NCI-H2171 (cell line): ENCODE measurements at places on chromosomes 6 and 20.

GRCh38 chr20:63685269-63686026 lies 11.0 kb upstream of the TNFRSF6B start:
- DNase-seq, result no peak

DNA sequence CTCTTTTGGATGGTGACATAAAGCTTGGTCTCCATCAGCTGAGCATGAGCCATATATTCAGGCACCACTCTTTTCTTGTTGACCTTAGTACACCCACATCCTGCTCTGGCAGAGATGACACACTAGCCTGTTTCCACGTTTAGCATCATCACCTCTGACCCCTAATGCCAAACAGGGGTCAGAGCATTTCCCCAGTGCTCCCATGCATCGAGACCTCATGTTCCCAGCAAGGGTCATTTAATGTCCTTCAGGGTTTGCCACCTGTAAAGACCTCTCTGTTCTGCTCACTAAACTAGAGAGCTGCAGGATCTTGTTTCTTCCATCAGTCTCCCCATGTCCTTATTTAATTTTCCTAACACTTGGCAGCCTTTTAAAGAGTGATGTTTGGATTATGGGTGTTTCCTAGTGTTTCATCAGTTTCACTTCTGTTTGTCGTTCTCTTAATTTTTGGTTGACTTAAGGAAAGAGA lies 97.5 kb downstream of the AIG1 start:
- DNase-seq, result no peak

- no peak for DNase-seq
Observed at GRCh38 chr20:31551163-31552081, 37.2 kb downstream of the HM13 start.

DNA sequence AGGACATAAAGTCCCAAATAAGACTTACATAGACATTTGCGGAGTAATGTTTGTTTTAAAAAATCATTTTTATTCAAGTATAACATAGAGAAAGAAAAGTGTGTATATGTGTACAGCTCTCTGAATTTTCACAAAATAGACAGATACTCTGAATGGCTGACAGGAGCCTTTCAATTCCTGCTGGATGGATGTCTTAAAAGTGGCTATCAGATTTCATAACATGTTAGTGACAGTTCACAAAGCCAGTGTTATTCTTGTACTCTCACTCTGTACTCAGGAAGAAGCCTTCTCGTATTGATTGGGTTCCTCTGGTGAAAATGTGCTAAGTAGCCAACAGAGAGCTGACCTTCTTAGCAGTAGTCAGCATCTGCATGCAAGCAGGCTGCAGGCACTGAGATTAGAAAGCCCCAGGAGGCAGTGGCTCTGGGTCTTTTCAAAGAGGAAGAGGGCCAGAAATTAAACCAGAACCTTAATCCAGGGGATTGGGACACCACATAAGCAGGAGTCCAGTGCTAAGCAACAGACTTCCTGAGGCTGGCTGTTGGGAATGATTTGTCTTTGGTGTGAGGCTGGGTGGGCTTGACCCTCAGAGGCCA lies 19.7 kb downstream of the SLC17A4 start:
- DNase-seq, result peak; percentile 45

DNA sequence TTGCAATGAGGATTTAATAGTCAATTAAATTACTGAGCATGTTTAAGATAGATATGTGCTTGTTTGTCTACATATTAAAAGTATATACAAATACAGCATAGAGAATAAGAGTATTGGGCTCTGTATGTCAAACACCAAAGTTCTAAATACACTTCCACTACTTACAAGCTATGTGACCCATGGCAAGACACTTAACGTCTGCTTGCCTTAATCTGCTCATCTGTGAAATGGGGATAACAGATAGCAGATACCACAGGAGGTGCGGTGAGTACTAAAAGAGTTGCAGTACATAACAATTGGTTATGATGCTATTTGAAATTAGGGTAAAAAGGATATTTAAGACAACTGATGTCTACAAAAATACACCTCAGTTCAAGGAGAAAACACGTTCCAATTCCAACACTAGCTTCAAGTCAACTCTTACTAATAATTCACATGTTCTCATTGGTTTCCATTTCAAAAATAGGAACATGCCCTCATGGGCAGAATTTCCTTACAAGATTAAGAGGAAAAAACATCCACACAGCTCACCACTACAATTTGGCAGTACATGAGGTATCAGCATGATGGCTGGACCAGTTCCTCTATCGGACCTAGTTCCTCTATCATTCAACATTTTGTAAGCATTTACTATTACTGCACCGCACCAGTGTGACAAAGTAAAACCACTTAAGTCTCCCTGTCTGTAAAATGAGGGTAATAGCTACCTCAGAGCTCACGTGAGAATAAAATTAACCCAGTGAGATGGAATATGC lies 101.1 kb downstream of the SMLR1 start:
- no peak for DNase-seq

GRCh38 chr6:683742-684440 lies 9.0 kb downstream of the EXOC2 start:
- peak; percentile 70 for DNase-seq

- DNase-seq, result no peak
Observed at GRCh38 chr6:35093118-35093445, 48.1 kb downstream of the TCP11 start.

- no peak for DNase-seq
Observed at GRCh38 chr6:107654764-107655163, 164.8 kb downstream of the SOBP start.

- DNase-seq, result no peak
Observed at GRCh38 chr20:12815231-12815768, 193.5 kb upstream of the SPTLC3 start.

- DNase-seq, result no peak
Observed at GRCh38 chr6:56628105-56628504, 14.6 kb downstream of the DST start.

DNA sequence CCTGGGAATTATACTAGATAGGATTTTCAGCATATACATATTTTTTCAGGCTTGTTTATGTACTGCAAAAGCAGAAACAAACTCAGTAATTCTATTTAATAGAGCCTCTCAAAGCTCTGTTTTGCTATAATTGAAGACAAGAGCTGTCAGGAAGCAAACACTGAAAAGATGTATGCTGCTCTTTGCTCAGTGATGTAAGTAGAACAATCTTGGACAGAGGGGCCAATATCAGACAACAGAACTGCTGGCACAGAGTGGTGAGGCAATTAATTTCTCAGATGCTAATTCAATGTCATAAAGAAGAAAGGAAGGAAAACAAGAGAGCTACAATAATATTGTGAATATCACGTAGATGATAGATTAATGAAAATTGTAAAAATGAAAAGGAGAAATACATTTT lies 663.3 kb upstream of the ADGRB3 start:
- DNase-seq, result no peak

DNA sequence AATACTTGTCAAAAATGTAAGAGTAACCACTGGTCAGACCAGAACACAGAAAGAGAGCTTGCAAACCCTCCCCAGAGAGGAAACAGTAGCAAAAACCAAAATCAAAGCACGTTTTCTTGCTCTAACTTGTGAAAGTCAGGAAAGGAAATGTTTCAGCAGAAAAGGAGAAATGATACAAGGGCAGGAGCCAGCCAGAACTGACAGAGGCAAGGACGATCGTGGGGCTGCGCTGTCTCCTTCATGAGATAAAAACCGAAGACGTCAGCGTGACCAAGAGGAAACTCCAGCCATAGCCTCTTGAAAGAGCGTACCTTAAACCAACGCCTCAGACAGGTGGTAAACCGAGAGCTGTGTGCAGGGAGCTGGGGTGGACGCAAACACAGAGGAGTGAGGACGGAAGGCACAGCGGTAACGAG lies 27.5 kb downstream of the LAMA5 start:
- DNase-seq, result no peak

- no peak for DNase-seq
Observed at GRCh38 chr6:2550247-2550646, 200.5 kb downstream of the MYLK4 start.

GRCh38 chr6:135576055-135576454 lies 78.5 kb upstream of the AHI1 start:
- DNase-seq, result no peak

DNA sequence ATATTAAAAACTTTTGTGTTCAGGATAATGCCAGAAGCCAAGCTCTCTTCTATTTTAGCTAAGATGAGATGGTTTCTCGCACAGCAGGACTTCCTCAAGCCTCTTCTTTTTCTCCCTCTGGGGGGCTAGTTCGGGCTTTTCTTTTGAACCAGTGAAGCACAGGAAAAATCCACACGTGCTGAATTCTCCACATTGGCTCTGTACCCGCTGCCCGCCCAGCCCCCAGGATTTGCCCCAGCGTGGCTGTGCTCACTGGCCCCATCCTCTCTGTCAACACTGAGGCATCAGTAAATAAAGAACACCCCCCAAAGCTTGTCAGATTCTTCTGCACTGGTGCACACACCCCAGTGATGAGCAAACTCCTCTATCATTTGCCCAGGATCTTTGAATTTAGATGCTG lies 232.8 kb downstream of the ZNF217 start:
- DNase-seq, result no peak

- DNase-seq, result no peak
Observed at GRCh38 chr20:51463560-51463959, 79.0 kb downstream of the NFATC2 start.

DNA sequence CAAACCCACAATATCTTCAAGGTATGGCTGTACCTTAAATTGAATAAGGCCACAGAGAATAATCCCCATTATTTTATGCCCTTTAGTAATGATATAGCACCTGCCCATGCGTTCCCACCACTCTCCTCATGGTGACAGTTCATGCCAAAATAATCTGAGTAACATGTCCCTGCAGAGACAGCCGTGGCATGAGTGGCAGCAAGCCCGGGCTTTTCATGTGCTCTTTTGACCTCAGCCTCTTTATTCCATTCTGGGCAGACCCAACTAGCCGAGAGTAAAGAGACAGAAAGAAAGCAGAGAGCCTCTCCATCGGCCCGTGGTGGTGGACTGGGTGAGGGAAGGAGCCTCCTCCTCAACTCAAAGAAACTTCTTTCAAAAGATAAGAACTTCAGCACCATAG lies 19.9 kb upstream of the POPDC3 start:
- no peak for DNase-seq

- DNase-seq, result no peak
Observed at GRCh38 chr20:44097521-44098255, 89.3 kb downstream of the JPH2 start.

GRCh38 chr20:53581444-53582250 lies 12.0 kb downstream of the ZNF217 start:
- DNase-seq, result no peak

DNA sequence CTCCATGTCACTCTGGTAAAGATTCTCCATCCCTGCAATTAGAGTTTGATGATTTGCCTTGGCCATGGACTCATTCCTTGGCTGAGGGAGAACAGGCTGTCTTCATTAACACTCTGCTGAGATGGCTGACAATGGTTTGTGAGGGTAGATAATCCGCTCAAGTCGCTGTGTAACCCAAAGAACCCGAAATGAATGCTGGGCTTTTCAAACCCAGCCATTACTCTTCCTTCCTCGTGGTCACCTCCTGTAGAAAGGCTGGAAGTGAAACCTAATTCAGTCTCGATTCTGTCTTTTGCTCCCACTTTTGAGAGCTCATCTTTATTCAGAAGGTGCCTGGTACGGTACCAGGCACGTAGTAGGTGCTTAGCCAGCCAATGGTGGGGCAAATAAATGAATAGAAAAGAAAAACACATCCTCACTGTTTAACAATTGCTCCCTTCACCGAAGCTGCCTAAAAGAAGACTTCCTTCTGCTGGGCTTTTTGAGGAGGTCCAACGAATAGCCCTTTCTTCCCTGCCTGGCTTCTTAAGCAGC lies 190.2 kb downstream of the BCAS1 start:
- no peak for DNase-seq

DNA sequence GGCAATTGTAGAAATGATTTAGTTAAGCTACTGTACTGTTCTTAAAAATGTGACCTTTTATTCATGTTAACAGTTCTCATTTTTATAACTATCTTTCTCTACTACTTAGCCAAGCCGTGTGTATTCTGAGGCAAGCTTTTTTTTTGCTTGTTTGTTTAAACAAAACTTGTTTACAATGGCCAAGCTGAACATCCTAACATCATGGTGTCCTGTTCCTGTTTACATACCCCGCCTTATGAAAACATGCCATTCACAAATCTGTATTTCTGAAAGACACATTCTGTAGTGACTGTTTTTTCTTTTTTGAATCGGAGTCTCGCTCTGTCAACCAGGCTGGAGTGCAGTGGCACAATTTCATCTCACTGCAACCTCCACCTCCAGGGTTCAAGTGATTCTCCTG lies 140.9 kb downstream of the NCOA3 start:
- DNase-seq, result no peak

DNA sequence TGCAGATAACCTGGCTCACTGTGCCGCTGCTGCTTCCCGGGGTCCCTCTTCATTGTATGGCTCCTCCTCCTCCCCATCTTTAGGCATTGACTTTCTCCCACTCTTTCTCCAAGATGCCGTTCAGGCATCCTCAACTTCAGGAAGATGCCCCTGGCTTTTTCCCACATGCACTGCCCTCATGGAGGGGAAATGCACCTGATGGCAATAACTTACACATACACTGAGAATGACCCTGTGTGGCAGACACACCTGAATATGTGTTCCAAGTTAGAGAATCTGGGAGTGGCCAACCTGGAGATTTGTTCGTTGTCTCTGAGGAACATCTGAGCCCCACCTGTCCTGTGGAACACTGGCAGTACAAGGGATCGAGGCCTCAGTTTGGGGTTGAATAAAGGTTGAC lies 273.9 kb upstream of the CHD6 start:
- DNase-seq, result no peak

GRCh38 chr6:45822873-45823272 lies 192.8 kb downstream of the CLIC5 start:
- DNase-seq, result no peak

DNA sequence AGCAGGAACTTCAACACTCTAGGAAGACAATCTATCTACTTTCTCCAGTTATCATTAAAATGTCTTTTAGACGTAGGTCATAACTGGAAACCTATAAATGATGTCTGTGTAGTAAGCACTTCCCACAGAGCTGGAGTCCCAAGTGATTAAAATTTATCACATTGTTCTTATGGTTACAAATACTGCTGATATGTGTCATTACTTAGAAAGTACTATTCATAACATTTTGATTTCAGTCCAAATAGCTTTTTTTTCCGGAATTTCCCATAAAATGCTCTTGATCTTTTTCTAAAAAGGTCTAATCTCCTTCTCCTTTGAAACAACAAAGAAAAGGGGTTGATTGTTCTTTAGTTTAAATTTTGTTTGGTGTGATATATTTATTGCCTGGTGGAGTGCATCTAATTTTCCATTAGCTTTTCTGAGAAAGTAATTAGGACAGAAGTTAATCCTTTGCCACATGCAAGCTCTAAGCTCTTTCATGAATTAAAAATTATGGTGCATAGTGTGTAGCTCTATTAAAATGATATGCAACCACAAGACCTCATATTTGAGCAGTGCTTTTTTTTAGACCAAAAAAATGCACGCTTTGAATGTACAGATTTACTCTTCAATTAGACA lies 132.7 kb upstream of the TCF21 start:
- no peak for DNase-seq

- DNase-seq, result peak; percentile 90
Observed at GRCh38 chr20:346640-347316, at the start of gene NRSN2. NRSN2 (plus strand) TSS chr20:347111; CDS start chr20:349644, 2,533 bp downstream.

GRCh38 chr20:11165789-11166188 lies 492.0 kb upstream of the JAG1 start:
- DNase-seq, result no peak
